HAP-1 (cell line): ENCODE measurements at places on chromosomes 16 and 17.

DNA sequence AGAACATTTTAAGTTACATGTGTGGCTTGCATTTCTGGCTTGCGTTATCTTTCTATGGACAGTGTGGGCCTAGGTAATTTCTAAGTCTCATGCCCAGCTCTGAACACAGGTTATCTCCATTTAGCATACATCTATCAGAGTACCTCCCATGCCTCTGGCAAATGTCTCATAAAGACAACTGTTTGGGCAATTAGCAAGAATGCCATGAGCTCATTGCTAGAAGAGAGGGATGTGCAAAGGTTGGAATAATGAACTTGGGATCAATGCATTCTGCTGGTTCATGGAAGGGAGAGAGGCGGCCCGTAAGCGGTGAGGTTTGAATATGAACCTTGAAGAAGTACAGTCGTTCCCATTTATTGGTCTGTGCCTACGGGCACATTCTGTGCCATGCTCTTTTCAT, 14.4 kb downstream of the SYT17 start:
- no peak for DNase-seq

DNA sequence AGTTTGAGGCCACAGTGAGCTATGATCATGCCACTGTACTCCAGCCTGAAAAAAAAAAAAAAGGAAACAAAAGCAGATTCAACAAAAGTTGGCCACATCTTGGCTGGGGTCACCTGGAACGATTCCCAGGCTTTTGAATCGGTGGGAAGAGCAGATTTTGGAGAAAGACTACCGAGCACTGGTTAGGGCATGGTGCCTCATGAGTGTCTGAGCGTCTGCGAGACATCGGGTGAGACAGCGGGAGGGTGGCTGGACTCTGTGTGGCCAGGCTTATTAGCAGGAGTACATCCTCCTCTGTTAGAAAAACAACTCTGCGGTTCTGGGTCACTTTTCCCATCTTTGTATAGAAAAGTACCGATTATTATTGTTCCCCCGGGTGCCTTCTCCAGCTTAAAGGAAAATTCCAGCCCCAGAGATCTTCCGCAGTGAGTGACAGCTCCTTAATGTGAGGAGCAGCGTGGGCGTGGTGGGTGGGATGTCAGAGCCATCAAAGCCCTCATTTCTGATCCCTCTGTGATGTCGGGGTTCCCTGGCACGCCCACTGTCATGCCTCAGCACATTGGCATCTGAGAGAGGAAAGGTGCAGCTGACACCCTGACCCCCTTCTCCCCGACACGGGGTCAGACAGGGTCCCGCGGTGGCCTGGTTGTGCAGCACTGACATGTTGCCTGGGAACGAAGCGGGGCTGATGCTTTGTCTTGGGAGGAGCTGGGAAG, 6.9 kb downstream of the RGS9 start:
- no peak for DNase-seq

DNA sequence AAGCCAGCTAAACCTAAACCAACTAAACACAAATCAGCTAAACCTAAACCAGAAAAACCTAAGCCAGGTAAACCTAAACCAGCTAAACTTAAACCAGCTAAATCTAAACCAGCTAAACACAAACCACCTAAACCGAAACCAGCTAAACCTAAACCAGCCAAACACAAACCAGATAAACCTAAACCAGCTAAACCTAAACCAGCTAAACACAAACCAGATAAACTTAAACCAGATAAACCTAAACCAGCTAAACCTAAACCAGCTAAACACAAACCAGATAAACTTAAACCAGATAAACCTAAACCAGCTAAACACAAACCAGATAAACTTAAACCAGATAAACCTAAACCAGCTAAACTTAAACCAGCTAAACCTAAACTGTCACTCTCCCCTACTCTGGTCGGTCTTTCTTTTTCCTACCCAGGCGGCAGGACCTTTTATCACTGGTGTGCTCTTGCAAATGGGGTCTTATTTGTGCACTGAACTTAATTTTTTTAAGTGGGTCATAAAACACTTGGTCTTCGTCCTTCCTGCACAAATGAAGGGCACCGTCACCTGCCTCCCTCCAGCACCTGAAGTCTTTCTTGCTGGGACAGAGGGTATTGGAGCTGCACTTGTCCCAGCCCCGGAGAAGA, 7.2 kb downstream of the EVPL start:
- DNase-seq: no peak

DNA sequence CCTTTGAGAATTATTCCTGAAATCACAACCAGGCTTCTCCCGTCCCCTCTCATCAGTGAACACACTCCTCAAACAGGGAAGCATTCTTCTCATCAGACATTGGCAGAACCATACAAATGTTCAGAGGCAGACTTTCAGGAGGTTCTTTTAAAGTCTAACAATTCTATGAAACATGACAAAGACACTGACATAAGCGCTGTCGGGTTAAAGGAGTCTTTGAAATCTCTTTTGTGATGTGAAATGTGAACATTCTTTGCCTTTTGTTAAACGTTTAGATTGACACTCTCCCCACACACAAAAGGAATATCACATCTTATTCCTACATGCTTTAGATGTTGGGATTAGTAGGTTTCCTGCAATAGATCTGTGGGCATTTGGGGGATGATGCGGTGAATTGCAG, 63.9 kb downstream of the NETO2 start:
- DNase-seq: peak; percentile 99

DNA sequence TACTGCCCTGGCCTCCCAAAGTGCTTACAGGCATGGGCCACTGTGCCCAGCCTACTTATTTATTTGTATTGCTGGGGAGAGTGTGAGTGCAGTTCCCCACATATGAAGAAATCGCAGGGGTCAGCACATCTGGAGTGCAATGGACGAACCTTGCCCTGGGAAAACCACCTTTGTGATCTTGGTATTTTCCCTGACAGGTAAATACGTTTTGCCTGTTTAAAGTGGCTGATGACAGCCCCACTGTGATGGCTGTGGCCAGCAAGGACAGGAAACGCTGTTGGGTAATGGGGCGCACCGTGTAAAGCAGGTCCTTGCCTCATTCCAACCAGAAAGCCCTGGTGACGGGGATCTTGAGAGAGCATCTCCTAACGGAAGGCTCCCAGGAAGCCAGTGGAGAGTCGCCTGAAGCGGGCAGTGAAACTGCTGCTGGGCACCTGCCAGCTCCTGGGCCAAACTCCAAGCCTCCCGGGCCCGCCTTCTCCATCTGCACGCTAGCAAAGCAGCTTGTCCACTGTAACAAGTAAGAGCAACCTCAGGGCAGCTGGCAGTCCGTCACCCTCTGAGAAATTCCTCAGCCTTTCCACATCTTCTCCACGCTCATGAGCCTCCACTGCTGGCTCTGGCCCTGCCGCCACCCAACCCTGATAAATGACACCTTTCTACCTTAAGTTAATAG, 17.5 kb downstream of the EMC8 start:
- no peak for DNase-seq

GRCh38 chr17:33207231-33207630, 85.9 kb downstream of the ASIC2 start:
- no peak for DNase-seq

GRCh38 chr17:62140836-62141235, 75.8 kb upstream of the MED13 start:
- no peak for DNase-seq

DNA sequence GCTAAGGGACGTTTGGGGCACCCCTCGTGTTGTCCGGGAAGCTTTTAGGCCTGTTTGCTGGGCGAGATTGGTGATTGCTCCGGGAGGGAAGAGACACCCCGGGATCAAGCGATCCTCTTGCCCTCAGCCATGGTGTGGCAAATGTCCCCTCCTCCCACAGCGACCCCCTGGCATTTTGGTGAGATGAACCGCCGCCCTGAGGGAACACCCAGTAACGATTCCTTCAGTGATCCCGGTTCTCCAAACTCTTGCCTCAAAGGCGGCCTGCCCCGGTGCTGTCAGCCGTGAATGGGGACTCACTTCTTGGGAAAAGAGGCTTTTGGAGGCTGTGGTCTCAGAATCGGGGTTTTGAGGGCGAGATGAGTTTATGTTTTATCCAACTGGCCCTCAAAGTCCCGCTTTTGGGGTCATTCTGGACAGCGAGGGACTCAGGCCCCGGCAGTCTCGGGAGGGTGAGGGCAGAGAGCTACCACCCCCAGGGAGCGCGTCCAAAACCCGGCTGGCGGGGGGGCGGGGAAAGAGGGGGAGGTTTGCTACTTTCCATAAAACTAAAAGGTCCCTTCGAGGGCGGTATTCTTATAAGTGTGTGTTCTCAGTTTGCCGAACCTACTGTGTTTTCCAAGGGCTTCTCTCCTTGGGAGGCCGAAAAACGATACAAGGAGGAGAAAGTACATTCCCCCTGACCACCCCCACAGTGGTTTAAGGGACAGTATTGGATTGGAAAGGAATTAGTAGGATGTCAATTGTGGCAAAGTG, 232.7 kb downstream of the MRTFB start:
- peak; percentile 47 for DNase-seq

- DNase-seq: peak; percentile 86
Observed at GRCh38 chr17:78717431-78717980, 64.6 kb downstream of the CYTH1 start.
